ENCODE measurements at places on chromosomes 11 and 22. TPM values are rescaled to one million over a fixed set of nuclear protein-coding genes. Genes with fewer than 3 reads are reported as not detected.

Gene RASD2
- 2.7 TPM for total RNA-seq

Gene TBX1
- not detected for total RNA-seq

Gene PGA5
- not detected for total RNA-seq

Gene SLC22A6
- not detected for total RNA-seq

Gene C11orf97
- total RNA-seq: not detected

DNA sequence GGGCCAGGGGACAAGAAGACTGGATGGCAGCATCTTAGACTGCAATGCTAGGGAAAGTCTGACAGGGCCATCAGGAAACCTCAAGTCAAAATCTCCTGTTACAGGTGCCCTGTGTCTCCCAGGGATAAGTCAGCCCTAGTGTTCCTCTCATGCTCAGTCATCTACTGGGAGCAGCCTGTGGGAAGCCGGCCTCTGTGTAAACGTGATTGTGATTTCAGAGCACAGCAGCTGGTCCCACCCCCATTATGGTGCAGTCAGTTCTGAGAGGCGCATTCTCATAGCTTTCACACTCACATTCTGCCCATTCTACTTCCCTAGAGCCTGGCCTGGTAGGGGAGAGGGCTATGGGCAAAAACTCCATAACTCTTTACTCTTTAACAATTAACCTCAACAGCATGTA is 7.2 kb upstream of the SLN start:
- no peak for DNase-seq

- no peak for DNase-seq
Measured at GRCh38 chr11:118645066-118645715, 34.3 kb downstream of the TREH start.

- DNase-seq: no peak
Measured at GRCh38 chr11:61361237-61361740, 393 bp downstream of the CYB561A3 start.

DNA sequence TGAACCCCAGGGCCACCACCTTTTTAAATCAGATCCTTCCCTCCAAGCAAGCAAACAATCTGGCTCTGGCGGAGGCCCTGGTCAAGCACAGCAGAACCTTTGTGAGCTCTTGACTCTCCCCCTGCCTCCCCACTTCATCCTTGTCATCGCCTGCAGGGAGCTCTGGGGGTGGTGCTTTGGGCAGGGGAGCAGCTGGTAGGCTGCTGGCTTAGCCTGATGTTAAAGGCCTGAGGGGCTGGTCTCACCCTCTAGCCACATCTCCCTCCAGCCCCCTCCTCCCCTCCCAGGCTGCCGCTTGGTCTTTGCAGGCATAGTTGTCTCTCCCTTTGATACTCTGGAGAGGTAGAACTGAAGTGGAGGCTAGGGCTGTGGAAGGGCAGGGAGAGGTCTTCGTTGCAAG is 50.9 kb downstream of the THAP12 start:
- DNase-seq: no peak

- DNase-seq: no peak
Measured at GRCh38 chr11:110435780-110436717, 6.3 kb downstream of the FDX1 start.

- DNase-seq: no peak
Measured at GRCh38 chr11:126697936-126698335, 302.6 kb downstream of the KIRREL3 start.

DNA sequence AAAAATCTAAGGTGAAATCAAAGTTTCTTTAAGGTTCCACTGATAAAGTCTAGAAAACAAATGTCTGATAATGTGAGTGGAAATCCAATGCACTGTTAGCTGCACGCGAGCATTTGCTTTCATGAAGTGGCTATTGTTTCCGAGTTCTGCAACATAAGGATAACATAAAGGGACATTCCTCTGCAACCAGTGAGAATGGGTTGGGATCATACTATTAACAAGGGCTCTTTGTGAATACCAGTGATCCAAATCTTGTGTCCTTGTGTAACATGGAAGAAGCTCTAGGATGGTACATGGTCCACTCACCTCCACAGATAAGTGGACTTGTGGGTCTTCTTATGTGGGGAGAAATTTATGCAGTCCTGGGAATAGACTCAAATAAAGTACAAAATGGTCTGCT is 24.6 kb downstream of the APIP start:
- DNase-seq: no peak

DNA sequence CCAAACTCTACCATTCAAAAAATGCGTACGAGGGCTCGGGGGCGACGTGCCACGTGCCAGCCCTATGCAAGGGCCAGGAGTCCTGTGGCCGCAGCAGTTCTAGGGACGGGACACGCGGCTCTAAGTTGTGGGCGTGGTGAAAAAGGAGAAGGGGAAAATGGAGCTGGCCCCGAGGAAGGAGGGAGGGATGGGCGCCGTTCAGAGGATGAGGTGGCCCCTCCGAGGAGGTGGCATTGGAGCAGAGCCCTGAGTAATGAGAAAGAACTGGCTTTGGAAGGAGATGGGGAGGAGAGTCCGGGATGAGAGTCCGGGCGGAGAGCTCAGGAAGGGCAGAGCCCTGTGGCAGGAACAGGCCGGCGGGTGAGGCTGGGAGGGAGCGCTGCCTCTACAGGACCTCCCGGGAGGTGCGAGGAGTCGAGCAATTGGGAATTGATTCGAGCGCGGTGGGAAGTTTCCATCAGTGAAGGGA is 21.0 kb downstream of the OTUB1 start:
- no peak for DNase-seq

DNA sequence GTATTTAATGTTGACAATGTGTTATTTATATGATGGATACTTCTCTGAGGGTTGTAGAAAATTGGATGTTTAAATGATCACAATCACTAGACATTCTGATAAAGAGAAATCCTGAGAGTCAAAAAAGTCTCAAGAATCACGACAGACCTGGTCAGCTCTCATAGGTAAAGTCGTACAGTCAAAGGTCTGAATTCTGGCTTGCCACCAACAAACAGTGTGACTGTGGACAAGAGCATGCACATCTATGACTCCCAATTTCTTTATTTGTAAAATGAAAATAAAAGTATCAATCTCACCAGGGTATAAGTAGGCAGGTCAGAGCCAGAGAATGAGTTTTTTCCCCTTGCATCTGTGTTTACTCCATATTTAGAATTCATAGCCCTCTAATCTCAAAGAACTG is 556.7 kb downstream of the FAM181B start:
- DNase-seq: no peak
